ENCODE measurements at places on chromosomes 4 and X. TPM values are rescaled to one million over a fixed set of nuclear protein-coding genes. Genes with fewer than 3 reads are reported as not detected.

TLR1 gene
- total RNA-seq = 17.2 TPM

FGF13 gene
- not detected for total RNA-seq

MAGEE2 gene
- not detected for total RNA-seq

IL13RA2 gene
- not detected for total RNA-seq

PALLD gene
- total RNA-seq = 2.0 TPM

ARHGEF6 gene
- total RNA-seq = 85.0 TPM

MAGEE1 gene
- 7.5 TPM for total RNA-seq

SYN1 gene
- 1.00 TPM for total RNA-seq

SCRG1 gene
- total RNA-seq = not detected

ADGRG2 gene
- not detected for total RNA-seq

EGFL6 gene
- total RNA-seq = 17.6 TPM

GPR119 gene
- not detected for total RNA-seq

SPANXB1 gene
- not detected for total RNA-seq

GUCY1B1 gene
- total RNA-seq = not detected

ARHGAP36 gene
- total RNA-seq = not detected

ERAS gene
- total RNA-seq = not detected

DSPP gene
- total RNA-seq = not detected

BCAP31 gene
- 141 TPM for total RNA-seq

Measured in activated naive CD8-positive, alpha-beta T cell treated with anti-CD3 and anti-CD28 coated beads, Interleukin-2, amount 10 ng/mL, durations not matched to agents 7 days and 5 days (primary cell).